Right lung (tissue), 10 donors: ENCODE measurements at places on chromosomes 2 and 18. TPM values are rescaled to one million over a fixed set of nuclear protein-coding genes. Genes with fewer than 3 reads are reported as not detected.

DNA sequence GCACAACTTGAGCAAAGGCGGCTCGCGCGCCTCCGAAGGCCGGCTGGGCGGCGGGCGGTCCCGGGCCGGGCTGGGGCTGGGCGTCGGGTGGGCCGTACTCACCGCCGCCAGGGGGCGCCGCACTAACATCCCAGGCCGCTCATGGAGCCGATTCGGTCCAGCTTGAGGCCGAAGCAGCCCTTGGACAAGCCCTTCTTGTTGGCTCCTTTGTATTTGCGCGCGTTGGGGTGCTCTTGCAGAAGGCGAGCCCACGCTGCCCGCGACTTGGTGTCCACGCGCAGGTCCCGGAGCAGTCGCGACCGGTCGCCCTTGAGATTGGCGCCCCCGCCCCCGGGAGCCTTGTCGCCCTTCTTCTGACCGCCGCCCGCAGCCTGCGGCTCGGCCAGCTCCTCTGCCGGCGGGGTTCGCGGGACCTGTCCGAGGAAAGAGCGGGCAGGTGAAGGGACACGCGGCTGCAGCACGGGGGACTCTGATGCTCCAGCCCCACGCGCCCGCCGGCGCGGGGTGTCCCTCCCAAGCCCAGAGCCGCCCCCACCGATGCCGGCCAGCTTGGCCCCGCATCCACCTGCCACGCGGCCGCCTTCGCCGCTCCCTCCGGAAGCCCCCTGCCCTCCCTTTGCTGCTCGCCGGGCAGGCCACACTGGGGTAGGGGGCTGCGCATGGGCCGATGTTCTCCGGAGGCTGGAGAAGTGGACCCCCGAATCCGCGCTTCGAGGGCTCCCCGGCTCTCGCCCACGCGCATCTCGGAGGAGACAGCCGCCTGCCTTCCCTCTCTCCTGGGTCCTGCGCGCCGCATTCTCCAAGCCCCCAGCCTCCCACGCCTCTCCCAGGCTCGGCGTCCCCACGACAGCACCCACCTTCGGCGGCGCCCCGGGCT lies 655 bp downstream of the NPPC start:
- DNase-seq, result peak; percentile 76

- DNase-seq, result no peak
Measured at GRCh38 chr2:209125291-209125690, 298.6 kb upstream of the MAP2 start.

DNA sequence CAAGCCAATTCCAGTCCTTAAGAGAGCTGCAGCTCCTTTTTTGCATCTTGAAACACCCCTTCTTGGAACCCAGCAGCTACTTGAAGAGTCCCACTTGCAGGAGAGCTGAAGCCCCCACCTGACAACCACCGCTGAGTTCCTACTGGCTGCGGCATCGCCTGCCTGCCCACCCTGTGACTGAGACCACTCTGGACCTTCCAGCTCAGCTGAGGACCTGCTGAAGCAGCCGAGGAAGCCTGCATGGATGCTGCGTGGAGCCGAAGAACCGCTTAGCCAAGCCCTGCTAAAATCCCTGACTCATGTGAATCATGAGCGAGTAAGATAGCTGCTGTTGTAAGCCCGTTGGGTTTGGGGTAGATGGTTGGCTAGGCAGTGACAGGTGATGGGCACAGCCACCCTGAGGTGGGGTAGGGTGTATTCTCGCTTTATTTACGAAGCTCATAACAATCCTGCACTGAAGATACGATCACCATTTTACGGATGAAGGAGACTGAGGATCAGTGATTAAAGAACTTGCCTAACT lies 78.4 kb downstream of the INHBB start:
- no peak for DNase-seq

- peak; percentile 48 for DNase-seq
Measured at GRCh38 chr2:170587117-170587516, 128.0 kb upstream of the SP5 start.

GRCh38 chr18:78776706-78777285 lies 202.8 kb upstream of the SALL3 start:
- DNase-seq, result no peak

GRCh38 chr2:190533968-190534309 lies 583 bp downstream of the NEMP2 start:
- no peak for DNase-seq

DNA sequence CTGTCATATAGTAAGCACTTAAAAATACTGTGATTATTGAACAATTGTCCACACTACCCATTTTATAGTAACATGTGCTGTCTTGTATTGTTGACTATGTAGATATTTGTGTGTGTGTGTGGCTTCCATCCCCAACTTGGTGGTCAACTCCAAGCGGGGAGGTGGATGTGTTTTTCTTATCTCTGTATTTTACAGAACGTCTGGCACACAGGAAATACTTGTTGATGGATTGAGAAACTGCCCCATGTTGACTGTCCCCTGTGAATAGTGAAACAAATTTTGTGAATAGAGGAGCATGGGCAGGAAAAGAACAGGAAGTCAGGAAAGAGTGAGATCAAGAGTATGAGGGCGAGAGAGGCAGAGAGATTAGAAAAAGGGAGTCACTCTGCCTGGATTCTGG lies 83.6 kb downstream of the CELF4 start:
- DNase-seq, result no peak

DNA sequence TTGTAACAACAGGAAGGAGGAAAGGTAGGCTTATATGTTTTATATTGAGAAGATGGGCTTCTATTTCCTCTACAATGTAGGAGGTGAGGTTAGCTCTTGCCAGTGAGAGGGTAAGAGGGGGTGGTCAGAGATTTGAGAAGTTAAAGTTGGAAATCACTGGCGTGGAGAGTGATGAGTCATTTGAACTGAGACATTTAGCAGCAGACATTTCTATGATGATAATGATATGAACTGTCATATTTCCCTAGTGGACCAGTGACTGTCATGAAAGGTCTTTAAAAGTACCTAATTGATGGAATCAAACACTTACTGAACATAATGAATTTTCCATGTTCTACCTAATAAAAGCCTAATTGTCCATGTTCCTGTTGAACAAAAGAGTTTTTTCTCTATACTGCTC lies 126.1 kb downstream of the FAM161A start:
- no peak for DNase-seq

GRCh38 chr2:44139741-44140140 lies 28.9 kb upstream of the PPM1B start:
- DNase-seq, result no peak

DNA sequence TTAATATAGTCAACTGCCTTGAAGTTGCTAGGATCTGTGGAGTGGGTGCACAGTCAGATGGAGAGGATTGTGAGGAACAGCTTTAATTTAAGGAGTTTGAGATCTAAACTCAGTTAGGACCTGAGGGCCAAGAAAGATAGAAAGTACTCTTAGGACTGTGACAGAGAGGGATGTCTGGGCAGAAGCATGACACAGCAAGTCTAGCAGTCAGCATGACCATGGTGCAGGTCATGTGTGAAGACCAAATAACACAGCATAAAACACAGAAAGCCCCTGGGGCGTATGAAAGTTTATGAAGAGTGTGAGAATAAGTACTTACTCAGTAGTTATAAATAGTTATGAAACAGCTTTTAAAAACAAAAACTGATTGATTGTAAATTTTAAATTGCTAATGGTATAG lies 107.2 kb downstream of the GALNT1 start:
- no peak for DNase-seq

GRCh38 chr2:172096626-172097547 lies 5.8 kb downstream of the DLX2 start:
- DNase-seq, result peak; percentile 21

DNA sequence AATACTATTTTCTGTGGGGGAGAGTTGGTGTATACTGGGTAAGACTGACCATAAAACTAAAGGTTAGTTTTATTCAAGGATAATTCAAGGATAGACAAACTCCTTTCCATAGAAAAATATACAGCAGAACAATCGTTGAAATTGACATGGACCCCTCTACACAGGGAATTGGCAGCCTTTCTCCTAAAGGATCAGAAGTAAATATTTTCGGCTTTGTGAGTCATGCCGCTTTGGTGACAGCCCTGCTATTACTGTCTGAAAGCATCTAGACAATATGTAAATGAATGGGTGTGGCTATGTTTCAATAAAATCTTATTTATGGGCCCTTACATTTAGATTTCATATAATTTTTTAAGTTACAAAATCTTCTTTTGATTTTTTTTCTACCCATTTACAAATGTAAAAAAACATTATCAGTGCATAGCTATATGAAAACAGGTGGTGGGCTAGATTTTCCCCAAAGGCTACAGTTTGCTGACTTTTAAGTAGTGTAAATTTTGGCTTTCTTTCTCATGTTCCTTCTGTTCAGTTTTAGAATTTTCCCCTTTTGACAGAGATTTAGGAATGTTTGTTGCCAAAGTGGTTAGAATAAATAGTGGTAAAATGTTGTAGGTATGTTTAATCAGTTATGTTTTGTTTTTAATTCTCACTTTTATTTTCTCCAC lies 270.6 kb downstream of the DCC start:
- no peak for DNase-seq

DNA sequence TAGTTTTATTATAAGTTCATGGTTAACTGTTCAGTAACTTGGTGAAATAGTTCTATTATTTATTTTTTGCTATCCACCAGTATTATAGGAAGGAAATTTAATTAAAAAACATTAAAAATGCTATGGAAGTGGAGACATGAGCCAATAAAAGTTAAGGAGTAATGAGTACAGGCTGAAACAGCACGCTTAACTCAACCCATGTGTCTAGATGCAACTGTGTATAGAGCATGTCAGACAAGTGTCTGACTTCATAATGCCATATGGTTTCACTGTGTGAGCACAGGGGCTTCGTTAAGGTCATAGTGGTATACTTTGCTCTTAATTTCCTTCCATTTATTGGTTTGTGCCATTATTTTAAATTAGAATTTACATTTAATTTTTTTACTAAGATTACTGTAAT lies 566.8 kb upstream of the NRP2 start:
- no peak for DNase-seq

GRCh38 chr18:3454365-3455089 lies 4.6 kb downstream of the TGIF1 start:
- no peak for DNase-seq

DNA sequence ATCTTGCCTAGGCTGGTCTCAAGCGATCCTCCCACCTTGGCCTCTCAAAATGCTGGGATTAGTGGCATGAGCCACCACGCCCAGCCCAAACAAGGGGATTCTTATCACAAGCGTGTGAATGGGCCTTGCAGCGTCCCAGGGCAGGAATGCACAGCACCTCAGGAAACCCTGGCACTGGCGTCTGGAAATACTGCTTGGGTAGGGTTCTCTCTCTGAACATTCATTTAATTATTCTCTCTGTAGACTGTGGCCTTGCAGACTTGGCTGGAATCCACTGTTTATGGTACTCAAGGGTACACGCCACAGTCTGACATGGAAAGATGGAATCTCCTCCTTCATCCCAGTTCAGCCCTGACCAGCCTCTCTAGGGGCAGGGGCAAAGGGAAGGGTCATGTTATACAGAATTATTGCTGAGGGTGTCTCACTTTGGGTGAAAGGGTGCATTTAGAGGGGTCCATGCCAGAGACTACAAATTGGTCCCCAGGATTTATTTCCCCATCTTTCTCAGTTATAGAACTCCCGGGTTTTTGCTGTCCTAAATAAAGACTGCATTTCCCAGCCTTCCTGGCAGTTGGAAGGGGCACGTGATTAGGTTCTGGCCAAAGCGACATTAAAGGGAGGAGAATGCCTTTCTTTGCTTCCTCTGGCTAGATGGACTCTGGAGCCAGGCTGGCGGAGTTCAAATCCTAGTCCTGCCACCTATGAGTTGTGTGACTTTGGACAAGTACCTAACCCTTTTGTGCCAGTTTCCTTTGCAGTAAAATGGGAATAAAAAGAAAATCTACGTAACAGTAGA lies 147.2 kb upstream of the HAAO start:
- no peak for DNase-seq

GRCh38 chr18:77086034-77086433 lies 46.5 kb downstream of the MBP start:
- DNase-seq, result no peak

- DNase-seq, result no peak
Measured at GRCh38 chr2:24594283-24594682, 103.2 kb downstream of the NCOA1 start.

- DNase-seq, result no peak
Measured at GRCh38 chr2:60959501-60959900, 58.0 kb upstream of the PEX13 start.

DNA sequence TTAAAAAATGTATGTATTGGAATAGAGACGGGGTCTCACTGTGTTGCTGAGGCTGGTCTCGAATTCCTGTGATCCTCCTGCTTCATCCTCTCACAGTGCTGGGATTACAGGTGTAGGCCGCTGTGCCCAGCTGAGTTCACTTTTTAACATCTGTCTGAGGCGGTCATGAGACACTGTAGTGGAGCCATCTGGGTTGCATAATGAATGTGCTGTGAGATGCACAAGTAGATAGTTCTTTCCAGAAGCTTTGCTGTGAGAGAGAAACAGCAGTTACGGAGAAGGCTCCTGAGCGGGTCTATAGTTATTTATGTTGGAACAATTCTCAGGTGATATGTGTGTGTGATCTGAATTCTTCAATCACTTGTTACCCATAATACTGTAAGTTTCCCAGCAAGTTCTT lies 3.1 kb downstream of the RMC1 start:
- DNase-seq, result no peak

DNA sequence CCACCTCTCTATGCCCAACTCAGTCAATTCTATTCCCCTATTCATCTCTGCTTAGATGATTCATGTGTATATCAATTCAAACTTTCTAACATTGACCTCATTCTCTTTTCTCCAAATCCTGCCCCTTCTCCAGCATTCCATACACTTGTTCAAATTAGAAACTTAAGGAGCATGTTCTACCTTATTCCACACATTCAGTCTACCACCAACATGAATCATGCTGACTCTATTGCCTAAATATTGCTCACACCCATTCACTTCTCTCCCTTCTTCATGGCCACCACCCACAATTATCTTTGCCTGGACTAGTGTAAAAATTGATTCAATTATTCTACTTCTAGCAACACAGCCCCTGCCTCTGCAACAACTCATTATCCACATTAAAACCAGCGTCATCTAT lies 147.5 kb downstream of the VWC2L start:
- no peak for DNase-seq

GRCh38 chr18:75784390-75784789 lies 356.9 kb upstream of the SMIM21 start:
- DNase-seq, result peak; percentile 48

GRCh38 chr18:45149712-45150111 lies 465.6 kb upstream of the SLC14A2 start:
- no peak for DNase-seq

GRCh38 chr18:27772081-27772480 lies 404.8 kb downstream of the CDH2 start:
- DNase-seq, result no peak

Gene SLC23A3
- 4.8 TPM for polyA plus RNA-seq

Gene VAMP8
- 78.1 TPM for polyA plus RNA-seq

Gene C1GALT1C1L
- polyA plus RNA-seq, result 2.4 TPM

Gene DAW1
- 3.3 TPM for polyA plus RNA-seq

Gene DYSF
- polyA plus RNA-seq, result 14.6 TPM

Gene KATNAL2
- 7.5 TPM for polyA plus RNA-seq

Gene SIGLEC15
- polyA plus RNA-seq, result 0.40 TPM
